ENCODE measurements at places on chromosomes 6 and 20.

GRCh38 chr6:18203786-18204185, 48.6 kb downstream of the KDM1B start:
- no peak for DNase-seq

- no peak for DNase-seq
Measured at GRCh38 chr20:695165-695866, 19.7 kb upstream of the SCRT2 start.

DNA sequence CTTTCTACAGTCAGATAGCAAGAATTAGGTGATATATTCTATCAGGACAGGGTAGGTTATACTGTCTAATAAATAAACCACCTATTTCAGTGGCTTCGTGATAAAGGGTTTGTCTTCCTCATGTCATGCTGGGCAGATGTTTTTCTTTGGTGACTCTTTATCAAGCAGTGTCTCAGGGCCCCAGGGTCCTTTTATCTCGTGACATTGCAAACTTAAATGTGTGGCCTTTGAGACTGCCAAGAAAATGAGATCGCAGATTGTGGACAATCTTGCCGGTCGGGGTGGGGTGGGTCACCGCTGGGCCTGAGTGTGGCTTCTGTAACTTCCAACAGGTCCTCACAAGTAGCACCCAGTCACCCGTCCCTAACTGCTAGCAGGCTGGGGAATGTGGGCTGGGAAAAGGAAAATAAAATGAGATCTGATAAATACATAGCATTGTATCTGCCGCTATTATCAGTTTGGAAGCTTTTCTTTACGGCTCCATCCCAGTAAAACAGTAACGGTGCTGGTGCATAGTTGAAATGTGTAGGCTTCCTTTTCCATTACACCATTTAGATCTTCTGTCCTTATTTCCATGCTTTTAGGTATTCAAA, 50.5 kb upstream of the BMP6 start:
- DNase-seq: no peak

DNA sequence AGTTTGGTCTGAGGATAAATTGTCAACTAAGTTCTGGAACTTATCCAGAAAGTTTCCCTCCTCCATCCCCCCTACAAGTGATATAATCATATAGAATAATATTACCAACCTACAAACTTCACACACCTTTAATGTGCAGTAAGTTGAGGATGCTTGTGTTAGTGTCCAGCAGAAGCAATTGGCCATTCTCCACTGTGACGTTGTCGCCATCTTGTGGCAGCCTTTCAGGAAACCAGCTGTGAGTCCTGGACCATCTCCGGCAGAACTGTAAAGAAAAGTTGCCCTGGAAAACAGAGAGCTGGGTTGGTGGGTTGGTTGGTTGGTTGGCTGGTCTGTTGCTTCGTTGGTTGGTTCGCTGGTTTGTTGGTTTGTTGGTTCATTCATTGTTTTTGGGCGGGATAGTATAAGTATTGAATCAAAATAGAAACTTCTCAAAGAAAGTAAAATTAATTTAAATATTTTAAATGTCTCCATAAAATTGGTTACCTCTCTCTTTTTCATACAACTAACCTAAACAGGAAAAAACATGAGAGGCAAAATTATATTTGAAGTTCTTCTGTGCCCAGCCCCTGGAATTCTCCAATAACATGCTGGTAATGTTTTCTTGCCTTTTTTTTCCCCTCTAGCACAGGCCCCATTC, 127.5 kb downstream of the PKHD1 start:
- peak; percentile 33 for DNase-seq

GRCh38 chr20:21137078-21137477, 11.2 kb downstream of the KIZ start:
- no peak for DNase-seq

GRCh38 chr20:20443504-20443903, 75.6 kb downstream of the INSM1 start:
- DNase-seq: peak; percentile 37

GRCh38 chr6:157223021-157223430, 100.3 kb downstream of the TMEM242 start:
- no peak for DNase-seq

GRCh38 chr6:104014163-104014959, 845.4 kb downstream of the HACE1 start:
- no peak for DNase-seq

GRCh38 chr6:169832247-169832948, 81.0 kb downstream of the ERMARD start:
- DNase-seq: no peak

DNA sequence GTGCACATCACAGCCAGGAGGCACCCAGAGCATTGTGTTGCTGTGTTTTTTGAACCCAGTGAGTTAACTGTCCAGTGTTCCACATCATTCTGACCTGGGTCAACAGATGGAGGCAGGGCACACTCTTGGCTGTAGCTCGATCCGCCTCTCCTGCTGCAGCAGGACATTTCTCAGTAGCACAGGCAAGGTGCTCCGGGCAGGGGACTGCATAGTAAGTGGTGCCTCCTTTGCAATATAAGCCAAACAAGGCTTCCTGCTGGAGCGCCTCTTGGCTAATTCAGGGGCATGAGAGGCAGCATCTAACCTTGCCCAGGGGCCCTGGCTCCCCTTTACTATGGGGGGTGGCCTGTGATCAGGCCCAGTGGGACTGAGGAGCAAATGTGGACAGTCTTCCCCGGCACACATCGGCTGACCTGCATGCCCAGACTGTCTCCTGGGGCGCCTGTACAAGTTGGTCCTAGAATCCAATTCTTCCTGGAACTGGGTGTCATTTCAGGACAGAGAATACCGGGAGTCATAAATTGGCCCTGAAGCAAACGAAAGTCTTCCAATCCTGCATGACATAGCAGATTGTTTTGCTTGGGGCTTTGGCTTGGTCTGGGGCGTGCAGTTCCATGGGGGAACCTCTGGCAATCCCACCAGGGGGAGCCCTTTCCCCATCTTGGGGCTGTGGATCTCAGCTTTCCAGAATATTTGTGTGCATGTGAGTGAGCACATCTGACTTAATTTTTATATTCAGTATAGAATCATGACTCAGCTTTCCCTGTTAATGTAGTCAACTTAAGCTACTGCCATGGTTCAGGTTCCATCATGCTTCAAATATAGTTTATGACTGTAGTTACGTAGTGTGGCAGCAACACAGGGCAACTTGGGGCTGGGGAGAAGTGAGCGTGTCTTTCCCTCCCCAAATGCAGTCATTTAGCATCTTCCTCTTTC, 56.0 kb upstream of the DDR1 start:
- DNase-seq: no peak

DNA sequence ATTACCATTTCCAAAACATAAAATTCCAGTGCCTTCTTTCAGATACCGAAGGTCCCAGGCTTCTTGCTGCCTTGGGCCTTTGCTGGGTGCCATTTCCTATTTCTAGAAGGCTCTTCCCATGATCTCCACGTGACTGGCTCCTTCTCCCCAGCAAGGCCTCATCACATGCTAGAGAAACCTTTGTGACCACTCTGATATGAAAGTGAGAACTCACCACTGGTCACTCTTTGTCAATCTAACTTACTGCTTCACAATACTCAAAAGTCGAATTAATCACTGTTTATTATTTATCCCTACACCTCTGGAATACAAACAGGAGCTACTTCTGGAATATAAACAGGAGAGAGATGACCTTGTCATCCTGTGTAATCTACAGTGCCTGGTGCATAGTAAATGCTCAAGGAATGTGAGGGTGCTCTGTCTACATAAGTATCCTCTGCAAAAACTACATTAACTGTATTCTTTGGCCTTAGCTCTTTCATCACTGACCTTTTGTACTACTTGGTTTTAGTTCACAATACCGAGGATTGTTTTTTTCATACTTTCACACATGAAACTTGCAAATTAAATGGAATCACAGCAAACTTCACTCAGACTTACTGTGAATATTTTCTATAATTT, 1.6 kb downstream of the STX7 start:
- no peak for DNase-seq

Measured in NCI-H187 (cell line).